SHP77 treated with DMSO at 0.1 percent for 48 hours (cell line): ENCODE measurements at places on chromosomes 5 and 9.

- no peak for DNase-seq
Measured at GRCh38 chr5:94240596-94240992, 377.8 kb downstream of the KIAA0825 start.

DNA sequence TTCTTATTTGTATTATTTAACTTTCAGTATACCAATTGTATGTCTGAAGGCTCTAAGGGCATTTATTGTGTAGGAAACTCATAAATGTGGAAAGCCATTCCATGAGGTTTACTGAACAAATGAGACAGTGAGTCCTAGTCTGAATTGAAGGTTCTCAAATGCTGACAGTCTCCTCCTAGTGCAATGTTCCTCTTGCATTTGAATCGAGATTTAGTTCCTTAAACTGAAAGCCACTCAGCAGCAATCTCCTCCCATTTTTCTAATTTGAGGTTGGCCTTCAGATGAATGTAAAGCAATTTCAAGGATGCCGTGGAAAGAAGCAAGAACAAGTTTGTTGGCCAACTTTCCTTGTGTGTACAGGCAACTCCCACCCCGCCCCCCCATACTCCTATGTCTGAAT lies 493.2 kb upstream of the KLF4 start:
- DNase-seq, result no peak

DNA sequence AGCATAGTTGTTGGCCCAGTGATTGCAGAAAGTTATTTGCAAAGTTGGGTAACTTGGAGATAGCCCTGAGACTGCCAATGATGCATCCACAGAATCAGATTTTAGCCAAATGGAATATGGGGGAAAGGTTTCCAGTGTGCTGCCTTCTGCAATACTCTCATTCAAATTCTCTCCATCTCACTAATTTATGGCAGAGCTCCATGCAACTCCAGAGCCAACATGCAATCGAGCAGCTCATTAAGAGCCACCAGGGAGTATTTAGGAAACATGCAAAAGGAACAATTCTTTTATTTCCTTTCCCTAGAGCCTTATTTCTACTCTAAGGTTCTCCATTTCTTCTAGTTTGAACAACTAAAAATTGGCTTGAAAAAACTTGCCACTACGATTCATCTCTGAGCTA lies 135.9 kb upstream of the MARCHF11 start:
- no peak for DNase-seq

DNA sequence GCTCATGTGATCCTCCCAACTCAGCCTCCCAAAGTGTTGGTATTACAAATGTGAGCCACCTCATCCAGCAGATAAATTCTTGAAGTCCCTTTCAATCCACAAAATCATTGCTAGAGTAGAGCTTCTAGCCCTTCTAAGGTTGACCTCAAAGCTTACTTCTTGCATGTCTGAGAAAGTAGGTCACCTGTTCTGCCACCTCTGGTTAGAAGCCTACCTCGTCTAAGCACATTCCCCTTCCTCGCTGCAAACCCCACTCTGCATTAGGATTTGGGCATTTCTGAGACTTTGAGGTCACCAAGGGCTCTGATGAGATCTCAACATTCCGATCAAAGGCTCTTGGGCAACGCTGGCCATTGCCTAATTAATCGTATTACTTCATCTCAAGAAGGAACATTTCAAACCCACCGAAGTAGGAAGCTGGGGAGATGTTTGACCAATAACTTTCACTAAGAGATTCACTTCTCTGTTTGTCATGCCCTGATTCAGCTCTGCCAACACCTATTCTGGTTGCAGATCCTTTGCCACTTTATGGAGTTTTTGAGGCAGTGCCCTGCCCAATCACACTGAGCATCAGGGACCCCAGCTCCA lies 8.6 kb downstream of the ADAM19 start:
- no peak for DNase-seq

- no peak for DNase-seq
Measured at GRCh38 chr5:54590824-54591223, 73.3 kb downstream of the SNX18 start.

- DNase-seq, result no peak
Measured at GRCh38 chr9:78598120-78598519, 301.2 kb downstream of the PSAT1 start.

GRCh38 chr9:110316261-110317075 lies 21.2 kb downstream of the TXNDC8 start:
- no peak for DNase-seq

DNA sequence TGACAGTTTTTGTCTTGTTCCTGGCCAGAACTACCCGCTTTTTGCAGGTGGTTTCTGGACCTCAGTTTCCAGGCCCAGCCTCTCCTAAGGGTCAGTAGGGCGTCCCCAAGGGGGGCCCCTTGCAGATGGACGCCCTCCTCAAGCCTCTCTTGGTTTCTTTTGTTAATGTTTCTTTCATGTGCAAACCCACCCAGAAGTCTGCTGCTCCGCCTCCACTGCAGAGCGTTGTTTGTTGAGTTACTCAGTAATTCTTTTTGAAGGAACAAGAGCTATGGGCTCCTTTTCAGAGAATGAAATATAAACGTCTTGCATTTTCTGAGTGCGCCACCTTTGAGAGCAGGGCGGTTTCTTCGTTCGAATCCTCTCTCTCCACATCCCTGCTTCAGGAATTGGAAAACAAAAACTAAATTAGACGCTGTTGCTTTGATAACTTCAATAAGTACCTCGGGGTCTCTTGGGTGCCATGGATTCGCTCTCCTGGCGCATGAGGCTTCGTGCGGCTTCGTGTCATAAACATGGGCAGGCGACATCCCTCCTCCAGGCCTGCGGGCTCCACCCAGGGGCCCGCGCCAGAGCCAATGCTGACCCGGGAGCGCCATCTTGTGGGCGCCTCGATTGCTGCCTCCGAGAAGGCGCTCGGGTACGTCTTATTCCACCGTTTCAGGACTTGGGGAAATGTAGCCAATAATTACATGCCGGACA lies 38.3 kb upstream of the CKMT2 start:
- DNase-seq, result peak; percentile 42

- no peak for DNase-seq
Measured at GRCh38 chr9:28120626-28121025, 547.3 kb upstream of the C9orf72 start.

- DNase-seq, result no peak
Measured at GRCh38 chr9:137809040-137809576, 68.5 kb upstream of the CACNA1B start.

DNA sequence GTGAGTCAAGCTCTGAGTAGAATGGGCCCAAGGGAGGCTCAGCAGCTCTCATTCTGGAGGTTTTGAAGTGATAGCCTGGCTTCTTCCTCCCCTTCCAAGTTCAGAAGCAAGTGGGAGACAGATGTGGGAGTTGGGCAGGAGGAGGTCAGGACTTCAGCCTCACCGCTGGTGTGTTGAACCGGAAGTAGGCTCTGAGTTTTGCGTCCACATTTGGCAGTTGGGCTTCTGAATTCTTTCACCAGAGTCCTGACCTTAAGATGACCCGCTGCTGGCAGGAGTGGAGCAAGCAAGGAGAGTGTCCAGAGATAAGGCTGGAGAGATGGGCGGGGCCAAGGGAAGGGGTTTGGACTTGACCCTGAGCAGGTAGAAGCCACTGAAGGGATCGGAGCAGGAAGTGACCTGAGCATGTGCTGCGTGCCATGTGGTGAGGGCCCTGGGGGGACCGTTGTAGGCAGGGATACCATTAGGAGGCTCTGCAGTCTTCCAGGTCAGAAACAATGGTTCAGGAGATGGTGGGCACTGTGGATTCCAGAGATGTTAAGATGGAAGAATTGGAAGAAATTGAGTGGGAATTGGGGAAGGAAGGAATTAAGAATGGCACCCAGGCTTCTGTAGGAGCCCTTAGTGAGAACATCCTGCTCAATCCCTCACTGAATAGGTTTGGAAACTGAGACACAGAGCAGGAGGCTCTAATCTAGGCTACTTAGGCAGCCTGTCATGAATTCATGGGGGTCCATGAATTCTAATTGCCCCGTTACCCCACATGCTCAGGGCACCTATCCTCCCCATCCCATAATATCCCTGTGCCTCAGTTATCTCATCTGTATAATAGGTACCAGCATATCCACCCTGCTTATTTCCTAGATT lies 25.9 kb downstream of the GALNT12 start:
- DNase-seq, result no peak

DNA sequence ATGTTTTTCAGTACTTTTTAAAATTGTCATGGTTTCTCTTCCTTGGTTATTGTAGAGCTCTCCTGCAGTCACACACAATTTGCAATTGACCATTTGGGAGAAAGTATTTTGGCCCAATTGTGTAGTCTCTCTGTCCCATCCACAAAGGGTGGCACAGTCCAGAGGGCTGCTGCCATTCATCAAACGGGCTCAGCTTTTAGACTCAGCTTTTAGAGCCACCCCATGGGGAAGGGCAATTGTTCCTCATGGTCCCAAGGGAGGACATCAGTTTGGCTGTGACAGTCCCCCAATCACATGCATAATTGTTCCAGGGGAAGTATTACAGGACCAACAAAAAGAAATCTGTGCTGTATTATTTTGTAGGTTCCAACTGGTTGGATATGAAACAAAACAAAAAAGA lies 207.6 kb downstream of the ZNF462 start:
- DNase-seq, result no peak

DNA sequence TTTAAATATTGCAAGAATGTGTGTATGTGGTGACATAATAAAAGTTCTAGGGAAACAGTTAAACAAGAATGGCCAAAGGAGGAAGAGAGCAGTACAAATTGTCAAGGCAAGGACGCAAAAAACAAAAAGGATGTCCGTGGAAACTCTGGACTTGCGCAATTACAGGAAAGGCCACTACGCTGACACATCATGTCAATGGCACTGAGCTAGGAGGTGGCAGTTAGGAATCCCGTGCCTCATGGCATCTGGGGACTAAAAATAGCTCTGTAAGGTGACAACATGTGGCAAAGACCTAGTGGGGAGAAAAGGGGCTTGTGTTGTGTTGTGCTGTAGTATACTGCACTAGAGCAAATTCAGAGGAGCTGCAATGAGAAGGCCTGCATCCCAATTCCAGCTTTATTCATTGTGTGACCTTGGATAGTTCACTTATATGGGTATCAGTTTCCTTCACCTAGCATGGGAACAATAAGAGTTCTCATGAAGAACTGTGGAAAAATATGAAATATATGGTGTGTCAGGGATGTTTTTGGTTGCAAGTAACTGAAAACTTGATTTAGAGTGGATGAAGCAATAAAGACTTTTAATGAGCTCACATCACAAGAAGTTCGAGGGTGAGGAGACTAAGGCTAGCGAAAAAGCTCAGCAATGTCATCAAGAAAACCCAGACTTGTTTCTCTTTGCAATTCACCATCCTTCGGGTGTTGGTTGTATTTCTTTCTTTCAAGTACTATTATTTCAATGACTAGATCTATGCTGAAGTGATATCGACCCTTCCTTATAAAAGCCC lies 124.1 kb upstream of the STC2 start:
- no peak for DNase-seq

DNA sequence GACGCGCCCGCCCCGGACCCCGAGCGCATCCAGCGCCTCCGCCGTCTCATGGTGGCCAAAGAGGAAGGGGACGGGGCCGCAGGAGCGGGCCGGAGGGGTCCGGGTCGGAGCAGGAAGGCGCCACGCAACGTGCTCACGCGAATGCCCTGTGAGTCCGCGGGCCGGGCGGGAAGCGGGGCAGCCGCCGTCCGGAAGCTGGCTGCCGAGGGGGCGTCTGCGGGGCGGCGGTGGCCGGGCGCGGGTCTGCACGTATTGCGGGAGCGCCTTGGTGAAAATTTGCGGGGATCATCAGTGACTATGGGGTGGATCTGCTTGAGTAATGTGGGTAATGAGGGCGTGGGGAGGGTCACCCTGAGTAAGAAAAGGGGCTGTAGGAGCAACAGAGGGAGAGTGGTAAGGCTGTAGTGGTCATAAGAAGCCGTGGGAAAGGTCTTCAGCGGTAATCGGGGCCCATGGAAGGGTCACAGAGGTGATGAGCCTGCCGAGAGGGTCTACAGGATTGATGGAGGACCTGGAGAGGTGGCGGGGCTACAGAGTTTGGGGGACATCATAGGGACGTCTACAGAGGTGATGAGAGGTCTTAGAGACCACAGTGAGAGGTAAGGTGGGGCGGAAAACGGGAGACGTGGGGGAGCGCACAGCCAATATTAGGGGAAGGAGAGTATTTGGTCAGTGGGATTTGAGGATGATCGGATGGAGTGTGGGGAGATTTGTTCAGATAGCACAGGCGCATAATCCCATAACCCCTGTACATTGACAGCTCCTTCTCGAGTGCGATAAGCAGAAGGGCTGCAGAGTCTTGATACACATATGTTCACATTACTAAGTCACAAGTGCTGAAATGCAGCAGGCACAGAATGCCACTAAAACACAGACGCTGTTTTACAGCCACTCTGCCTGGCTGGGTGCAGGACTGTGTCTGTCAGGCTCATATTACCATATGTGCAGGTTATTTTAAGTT lies 819 bp downstream of the LSM11 start:
- no peak for DNase-seq

DNA sequence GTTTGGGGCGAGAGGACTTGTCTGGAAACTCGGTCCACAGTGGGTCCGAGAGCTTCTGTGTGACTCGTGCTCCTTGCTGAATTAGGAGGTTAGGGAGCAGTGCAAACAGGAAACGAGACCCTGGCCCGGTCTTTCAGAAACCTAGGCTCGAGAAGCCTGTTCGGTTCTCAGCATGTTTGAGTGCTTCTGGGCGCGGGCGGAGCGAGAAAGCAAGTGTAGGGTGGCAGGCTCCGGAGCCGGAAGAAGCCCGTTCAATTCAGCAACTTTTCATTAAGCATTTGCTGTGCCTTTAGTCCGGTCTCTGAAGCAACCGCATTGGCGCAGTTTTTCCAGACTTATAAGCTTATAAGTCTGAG lies 547 bp downstream of the CLTA start:
- no peak for DNase-seq

DNA sequence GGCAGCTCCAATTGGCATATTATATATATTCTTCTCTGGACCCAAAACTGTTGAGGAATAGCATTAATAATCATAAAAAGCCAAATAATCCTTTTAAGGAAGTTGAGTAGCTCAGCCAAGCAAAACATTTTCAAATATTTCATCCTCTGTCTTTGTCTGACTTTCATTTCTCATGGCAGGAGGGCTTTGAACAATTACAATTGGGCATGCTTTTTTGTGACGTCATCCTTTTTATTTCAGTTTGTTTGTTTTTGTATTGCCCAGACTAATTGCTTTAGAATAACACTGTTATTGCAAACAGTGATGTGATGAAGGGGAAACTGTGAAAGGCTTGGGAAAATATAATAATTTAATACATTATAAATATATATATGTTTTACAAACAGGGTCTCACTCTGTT lies 65.2 kb upstream of the MAP1B start:
- DNase-seq, result no peak
